Body of pancreas (tissue), 4 donors: ENCODE measurements at places on chromosomes 12 and 14. TPM values are rescaled to one million over a fixed set of nuclear protein-coding genes. Genes with fewer than 3 reads are reported as not detected.

- no peaks in the 10 kb centered on the region for H3K36me3 ChIP-seq
- H3K4me1 ChIP-seq, result no peaks in the 10 kb centered on the region
- DNase-seq, result no peak
Measured at GRCh38 chr12:65653321-65653720, 171.0 kb upstream of the HMGA2 start.

The RNASE1 gene
- total RNA-seq, result 772 TPM

The ASCL1 gene
- total RNA-seq, result not detected

GRCh38 chr12:66813137-66813892 lies 134.4 kb upstream of the GRIP1 start:
- no peak for DNase-seq
- no peak overlapping the region for H3K27ac ChIP-seq
- no peaks in the 10 kb centered on the region for H3K4me1 ChIP-seq

- no peak overlapping the region for H3K4me3 ChIP-seq
- no peak overlapping the region for H3K27ac ChIP-seq
- no peaks in the 10 kb centered on the region for H3K36me3 ChIP-seq
- no peaks in the 10 kb centered on the region for H3K4me1 ChIP-seq
Measured at GRCh38 chr12:119448611-119449131, 114.1 kb downstream of the CCDC60 start.

The GRIP1 gene
- 7.5 TPM for total RNA-seq

DNA sequence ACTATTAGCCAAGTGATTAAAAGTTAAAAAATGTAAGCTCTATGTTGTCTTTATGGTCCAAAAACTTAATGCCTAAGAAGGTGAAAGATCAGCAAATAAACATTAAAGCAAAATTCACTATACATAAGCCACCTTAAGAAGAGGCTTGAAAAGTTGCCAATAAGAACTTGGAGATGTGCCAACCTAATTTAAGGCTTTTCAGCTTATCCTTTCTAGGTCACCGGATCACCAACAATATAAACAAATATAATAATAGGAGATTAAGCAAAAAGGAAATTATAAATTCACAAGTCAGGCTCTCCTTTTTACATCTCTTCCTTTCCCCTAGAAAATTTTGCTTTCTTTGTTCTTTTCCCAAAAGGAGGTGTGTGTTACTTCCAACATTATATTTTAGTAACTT lies 30.9 kb downstream of the SLC2A3 start:
- peaks cover 23% of the 10 kb centered on the region for H3K4me1 ChIP-seq
- no peaks in the 10 kb centered on the region for H3K27me3 ChIP-seq
- no peaks in the 10 kb centered on the region for H3K36me3 ChIP-seq
- no peak overlapping the region for H3K4me3 ChIP-seq

GRCh38 chr14:96349286-96350075 lies 13.7 kb downstream of the ATG2B start:
- no peaks in the 10 kb centered on the region for H3K36me3 ChIP-seq
- peaks cover 15% of the 10 kb centered on the region for H3K4me1 ChIP-seq
- H3K27me3 ChIP-seq, result no peaks in the 10 kb centered on the region
- no peak for DNase-seq
- H3K4me3 ChIP-seq, result no peak overlapping the region

- H3K4me3 ChIP-seq, result no peak overlapping the region
- H3K27me3 ChIP-seq, result no peaks in the 10 kb centered on the region
- no peak for DNase-seq
- no peak overlapping the region for H3K27ac ChIP-seq
Measured at GRCh38 chr12:12792421-12792820, 7.0 kb downstream of the APOLD1 start.

GRCh38 chr14:104370256-104370870 lies 209.2 kb upstream of the C14orf180 start:
- H3K27me3 ChIP-seq, result peaks cover 5% of the 10 kb centered on the region
- H3K4me3 ChIP-seq, result no peak overlapping the region
- no peaks in the 10 kb centered on the region for H3K36me3 ChIP-seq
- no peak overlapping the region for H3K27ac ChIP-seq
- no peak for DNase-seq
- H3K4me1 ChIP-seq, result no peaks in the 10 kb centered on the region

DNA sequence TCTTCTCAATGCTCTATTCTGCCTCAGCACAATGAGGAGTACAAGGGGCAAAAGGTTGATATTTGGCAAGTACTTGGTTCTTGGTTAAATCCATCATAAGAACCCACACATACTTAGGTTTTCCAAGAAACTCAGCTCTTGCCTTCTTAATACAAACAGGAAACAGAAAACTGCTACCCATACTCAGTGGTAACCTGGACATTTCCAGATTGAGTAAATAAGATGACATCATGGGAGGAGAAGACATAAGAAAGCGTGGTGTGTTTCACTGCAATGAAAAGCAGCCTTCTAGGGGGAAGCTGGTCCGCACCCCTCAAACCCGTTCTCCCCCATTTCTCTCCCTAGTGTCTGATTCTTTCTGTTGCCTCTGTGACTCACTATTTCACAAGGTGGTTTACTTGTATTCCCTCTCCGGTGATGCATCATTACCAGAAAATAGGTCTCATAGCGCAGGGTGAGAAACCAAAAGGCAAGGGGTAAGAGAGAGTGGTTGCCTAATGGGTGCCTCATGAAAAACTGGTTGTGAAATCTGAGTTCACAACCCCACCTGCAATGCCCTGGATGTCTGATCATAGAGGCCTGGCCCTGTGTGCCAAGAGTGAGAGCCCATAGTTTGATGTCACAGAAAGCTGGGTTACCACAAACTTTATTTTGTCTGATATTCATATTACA lies 326.5 kb upstream of the TBX3 start:
- no peak overlapping the region for H3K27ac ChIP-seq
- no peak for DNase-seq
- no peaks in the 10 kb centered on the region for H3K27me3 ChIP-seq
- no peaks in the 10 kb centered on the region for H3K4me1 ChIP-seq

DNA sequence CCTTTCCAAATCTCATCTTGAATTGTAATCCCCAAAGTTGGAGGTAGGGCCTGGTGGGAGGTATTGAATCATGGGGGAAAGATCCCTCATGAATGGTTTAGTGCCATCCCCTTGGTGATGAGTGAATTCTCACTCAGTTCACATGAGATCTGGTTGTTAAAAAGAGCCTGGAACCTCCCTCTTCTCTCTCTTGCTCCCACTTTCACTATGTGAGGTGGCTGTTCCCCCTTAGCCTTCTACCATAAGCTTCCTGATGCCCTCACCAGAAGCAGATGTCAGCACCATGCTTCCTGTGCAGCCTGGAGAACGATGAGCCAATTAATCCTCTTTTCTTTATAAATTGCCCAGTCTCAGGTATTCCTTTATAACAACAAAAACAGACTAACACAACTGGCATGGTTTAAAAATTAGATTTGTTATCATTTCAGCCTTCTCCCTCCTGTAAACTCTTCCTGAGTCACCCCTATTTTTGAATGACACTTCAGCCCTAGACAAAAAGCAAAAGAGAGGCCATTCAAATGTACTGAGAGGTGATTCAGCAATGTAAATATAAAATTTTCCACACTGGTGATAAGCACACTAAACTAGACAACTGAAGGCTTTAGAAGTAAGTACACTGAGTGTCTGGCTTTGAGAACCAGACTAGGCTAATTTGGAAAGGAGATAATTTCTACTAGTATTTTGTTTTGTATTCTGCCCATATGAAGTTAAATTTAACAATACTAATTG lies 212.1 kb upstream of the ABCD2 start:
- peak overlapping the region; percentile 55 for H3K27ac ChIP-seq
- H3K4me3 ChIP-seq, result no peak overlapping the region
- DNase-seq, result no peak
- H3K27me3 ChIP-seq, result no peaks in the 10 kb centered on the region
- no peaks in the 10 kb centered on the region for H3K36me3 ChIP-seq

- H3K4me1 ChIP-seq, result peaks cover 29% of the 10 kb centered on the region
- H3K4me3 ChIP-seq, result no peak overlapping the region
- H3K27me3 ChIP-seq, result no peaks in the 10 kb centered on the region
- no peak overlapping the region for H3K27ac ChIP-seq
- no peak for DNase-seq
Measured at GRCh38 chr12:92509156-92509738, 193.5 kb upstream of the PLEKHG7 start.

DNA sequence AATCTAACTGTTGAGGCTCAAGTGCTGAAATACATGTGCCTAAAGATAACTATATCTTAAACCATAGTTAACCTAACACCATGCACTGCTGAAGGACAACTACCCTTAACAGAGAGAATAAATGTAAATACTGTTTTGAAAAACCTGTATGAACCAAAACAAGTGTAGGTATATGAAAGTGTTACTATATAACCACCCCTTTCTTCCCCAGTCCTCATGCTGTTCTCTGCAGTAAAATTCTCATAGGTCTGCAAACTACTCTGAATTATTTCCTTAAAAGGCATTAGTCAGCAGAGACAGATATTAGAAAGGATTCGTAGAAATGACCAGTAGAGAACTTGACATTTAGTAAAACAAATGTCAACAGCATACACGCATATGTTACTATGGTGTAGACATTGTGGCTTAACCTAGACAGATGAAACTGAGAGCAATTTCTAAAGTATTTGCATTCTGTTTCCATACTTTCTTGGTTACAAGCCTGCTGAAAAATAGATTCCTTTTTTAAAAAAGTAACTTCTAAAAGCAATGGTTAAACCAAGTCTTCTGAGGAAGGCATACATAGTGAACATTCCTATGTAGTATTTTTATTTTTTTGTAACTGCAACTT lies 13.9 kb downstream of the CSRP2 start:
- H3K27me3 ChIP-seq, result no peaks in the 10 kb centered on the region
- no peak overlapping the region for H3K4me3 ChIP-seq
- DNase-seq, result no peak
- H3K27ac ChIP-seq, result no peak overlapping the region

- H3K36me3 ChIP-seq, result no peaks in the 10 kb centered on the region
- H3K4me3 ChIP-seq, result no peak overlapping the region
Measured at GRCh38 chr14:25411781-25412757, 362.1 kb upstream of the STXBP6 start.

DNA sequence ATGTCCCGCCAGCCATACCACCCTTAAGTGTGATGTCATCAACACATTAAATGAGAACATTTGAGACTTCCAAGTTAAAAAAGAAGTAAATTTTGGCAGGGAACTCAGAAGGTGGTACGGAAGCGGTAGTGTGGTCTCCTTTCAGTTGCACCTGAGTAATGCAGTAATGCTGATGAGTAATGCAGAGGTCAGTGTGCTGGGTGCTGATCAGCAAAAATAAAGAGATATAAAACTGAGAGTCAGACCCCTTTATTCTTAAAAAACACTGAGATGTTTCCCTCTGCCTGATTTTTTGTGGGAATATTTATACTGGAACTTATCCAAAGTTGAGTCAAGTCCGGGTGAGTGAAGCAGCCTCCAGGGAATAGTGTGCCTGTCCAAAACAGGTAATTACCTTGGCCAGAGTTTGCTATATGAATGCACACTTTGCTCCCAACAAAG lies 370.6 kb upstream of the PRICKLE1 start:
- no peaks in the 10 kb centered on the region for H3K36me3 ChIP-seq
- H3K27me3 ChIP-seq, result no peaks in the 10 kb centered on the region
- H3K4me1 ChIP-seq, result peaks cover 16% of the 10 kb centered on the region
- no peak overlapping the region for H3K4me3 ChIP-seq
- no peak for DNase-seq

DNA sequence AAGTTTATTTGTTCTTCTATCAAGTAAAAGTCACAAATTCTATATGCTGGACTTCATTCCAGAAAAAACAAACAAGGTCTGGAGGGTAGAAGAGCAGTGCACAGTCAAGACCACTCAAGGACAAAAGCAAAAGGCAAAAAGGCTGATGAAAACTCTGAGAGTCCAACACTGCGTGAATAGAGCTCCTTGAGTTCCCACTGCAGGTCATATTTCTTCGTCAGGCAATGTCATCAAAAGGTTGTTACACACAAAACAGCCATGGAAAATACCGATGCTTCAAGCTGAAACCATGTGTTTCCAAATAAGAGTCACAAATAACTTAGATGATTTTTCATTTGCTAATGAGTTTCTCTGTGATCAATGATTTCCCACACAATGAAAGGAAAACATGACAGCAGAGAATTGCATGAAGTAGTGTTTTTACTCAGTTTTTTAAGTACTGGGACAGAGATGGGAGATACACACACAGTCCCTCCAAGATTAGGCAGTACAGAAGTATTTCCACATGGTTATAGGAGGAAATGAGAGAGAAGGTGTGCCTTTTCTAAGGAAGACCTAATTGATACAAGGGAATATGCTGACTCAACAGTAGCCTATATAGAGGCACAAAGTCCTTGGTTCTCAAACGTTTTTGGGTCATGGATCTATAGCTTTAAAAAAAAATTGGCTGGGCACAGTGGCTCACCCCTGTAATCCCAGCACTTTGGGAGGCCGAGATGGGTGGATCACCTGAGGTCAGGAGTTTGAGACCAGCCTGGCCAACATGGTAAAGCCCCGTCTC lies 177.7 kb downstream of the MED13L start:
- H3K4me1 ChIP-seq, result peaks cover 13% of the 10 kb centered on the region
- H3K27me3 ChIP-seq, result no peaks in the 10 kb centered on the region
- no peak overlapping the region for H3K4me3 ChIP-seq
- no peaks in the 10 kb centered on the region for H3K36me3 ChIP-seq
- H3K27ac ChIP-seq, result no peak overlapping the region

DNA sequence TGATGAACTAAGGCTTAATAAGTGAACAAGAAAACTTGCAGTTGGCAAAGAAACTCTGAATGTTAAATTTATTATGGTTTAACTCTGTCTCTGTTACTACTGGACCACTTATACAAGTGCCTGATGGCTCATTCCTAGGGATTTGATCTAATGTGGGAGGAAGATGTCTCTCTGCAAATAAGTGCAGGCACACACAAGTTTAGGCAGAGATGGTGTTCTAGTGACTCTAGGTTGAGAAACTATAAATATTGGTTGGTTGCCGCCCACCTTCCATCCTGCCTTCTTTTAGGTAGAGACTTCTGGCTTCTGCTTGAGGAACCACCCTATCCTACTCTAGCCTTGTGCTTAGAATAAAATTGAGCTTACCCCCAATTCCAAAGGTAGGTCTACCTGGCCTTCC lies 256.2 kb downstream of the PAWR start:
- no peaks in the 10 kb centered on the region for H3K4me1 ChIP-seq
- no peaks in the 10 kb centered on the region for H3K27me3 ChIP-seq
- no peak overlapping the region for H3K4me3 ChIP-seq
- H3K27ac ChIP-seq, result no peak overlapping the region
- no peaks in the 10 kb centered on the region for H3K36me3 ChIP-seq

The CELA1 gene
- total RNA-seq, result not detected

GRCh38 chr14:65472189-65472588 lies 59.7 kb downstream of the FUT8 start:
- H3K4me1 ChIP-seq, result no peaks in the 10 kb centered on the region
- no peaks in the 10 kb centered on the region for H3K27me3 ChIP-seq
- H3K27ac ChIP-seq, result no peak overlapping the region
- no peak for DNase-seq

GRCh38 chr14:37247791-37248461 lies 50.2 kb downstream of the MIPOL1 start:
- H3K36me3 ChIP-seq, result no peaks in the 10 kb centered on the region
- DNase-seq, result no peak
- H3K27me3 ChIP-seq, result no peaks in the 10 kb centered on the region
- no peaks in the 10 kb centered on the region for H3K4me1 ChIP-seq
- H3K4me3 ChIP-seq, result no peak overlapping the region

GRCh38 chr12:42039577-42039976 lies 105.1 kb downstream of the GXYLT1 start:
- DNase-seq, result no peak
- H3K4me1 ChIP-seq, result no peaks in the 10 kb centered on the region
- H3K36me3 ChIP-seq, result no peaks in the 10 kb centered on the region
